ENCODE measurements at places on chromosomes 5 and 9. TPM values are rescaled to one million over a fixed set of nuclear protein-coding genes. Genes with fewer than 3 reads are reported as not detected.

Gene SLC6A19
- 0.05 TPM for total RNA-seq

Gene LRRC19
- total RNA-seq, result not detected

Gene FAM221B
- total RNA-seq, result not detected

DNA sequence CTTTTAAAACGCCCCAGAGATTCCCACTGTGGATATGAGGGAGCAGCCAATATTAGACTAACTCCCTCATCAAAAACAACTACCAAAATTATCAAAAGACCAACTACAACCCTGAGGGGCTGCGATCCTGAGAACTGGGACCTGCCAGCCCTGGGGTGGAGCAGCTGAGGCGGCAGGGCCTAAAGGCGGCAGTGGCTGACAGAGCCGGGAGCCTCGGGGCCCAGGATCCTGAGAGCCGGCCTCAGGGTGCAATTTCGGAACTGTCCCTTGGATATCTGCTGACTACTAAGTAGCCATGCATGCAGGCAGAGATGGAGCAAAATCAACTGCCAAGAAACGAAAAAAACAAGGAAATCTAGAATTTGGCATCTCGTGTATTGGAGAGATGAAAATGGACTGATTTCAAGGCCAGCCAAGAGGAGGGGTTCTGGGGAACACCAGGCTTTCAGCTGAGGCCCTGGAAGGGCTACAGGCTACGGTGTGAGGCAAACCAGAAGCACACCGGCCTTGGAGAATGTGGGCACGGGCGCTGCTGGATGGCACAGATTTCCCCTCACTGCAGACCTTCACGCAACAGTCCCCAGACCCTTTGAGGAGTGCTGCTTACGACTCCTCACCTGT, 63.6 kb upstream of the UBAC1 start:
- peak; percentile 47 for DNase-seq

- DNase-seq, result no peak
These were observed 1.6 kb upstream of the PAPPA start for GRCh38 chr9:116151966-116152381.

GRCh38 chr5:87650284-87650683, 237.6 kb upstream of the CCNH start:
- no peak for DNase-seq

GRCh38 chr9:123175854-123176629, 92.3 kb downstream of the STRBP start:
- no peak for DNase-seq

- DNase-seq, result no peak
These were observed 147.4 kb upstream of the GLRA1 start for GRCh38 chr5:152072091-152072490.

GRCh38 chr5:67301285-67301903, 104.8 kb upstream of the CD180 start:
- DNase-seq, result no peak

GRCh38 chr5:60507687-60508086, 192.3 kb downstream of the DEPDC1B start:
- no peak for DNase-seq

- DNase-seq, result no peak
These were observed 459.9 kb upstream of the ZNF462 start for GRCh38 chr9:106403081-106403480.

DNA sequence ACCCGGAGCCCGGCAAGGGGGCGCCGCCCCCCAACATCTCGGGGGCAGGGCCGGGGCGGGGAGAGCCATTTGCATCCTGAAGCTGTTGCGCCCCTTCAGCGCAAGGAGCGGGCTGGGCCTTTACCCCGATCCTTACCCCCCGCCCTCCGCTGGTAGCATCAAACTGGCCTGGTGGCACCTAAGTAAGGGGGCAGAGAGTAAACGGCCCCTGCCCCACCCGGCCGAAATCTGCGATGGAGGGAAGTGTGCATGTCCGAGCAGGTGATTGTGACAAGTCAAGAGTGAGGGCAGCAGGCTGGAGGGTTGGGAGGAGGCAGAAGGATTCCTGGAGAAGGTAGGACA, 101.2 kb downstream of the ESM1 start:
- DNase-seq, result no peak

DNA sequence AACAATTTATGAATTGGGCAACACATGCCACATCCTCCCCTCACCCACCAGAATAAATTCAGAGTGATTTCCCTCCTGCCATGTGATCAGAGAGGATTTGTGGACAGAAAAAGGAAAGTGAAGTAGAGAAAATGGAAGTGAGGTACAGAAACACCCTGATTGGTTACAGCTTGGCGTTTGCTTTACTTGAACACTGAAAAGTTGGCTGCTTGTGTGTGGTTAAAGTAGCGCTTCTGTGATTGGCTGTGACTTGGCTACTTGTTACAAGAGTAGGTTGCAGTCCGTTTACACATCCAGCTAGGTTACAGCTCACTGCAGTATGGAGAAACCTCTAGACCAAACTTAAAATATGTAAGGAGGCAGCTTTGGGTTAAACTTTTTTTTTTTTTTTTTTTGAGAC, 205.2 kb upstream of the ZNF608 start:
- DNase-seq, result no peak
